ENCODE measurements at places on chromosomes 12 and 14.

DNA sequence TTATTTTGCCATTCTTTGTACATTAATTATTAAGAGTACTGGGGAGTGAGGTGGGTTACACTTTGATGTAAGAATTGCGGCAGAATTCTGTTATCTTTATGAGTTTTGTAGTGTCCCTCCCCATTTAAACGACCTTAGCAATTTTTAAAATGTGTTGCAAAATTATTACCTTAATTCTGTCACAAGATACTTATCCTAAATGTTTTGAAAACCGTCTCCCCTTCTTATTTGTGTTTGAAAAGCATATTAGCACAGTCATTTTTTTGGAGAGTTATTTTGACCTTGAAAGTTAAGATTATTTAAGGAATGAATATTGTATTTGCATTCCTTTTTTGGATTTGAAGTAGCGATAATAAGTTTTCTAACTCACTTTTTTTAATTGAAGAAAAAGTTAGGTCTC, 2.2 kb downstream of the ARHGAP5 start:
- no peak for DNase-seq

GRCh38 chr12:52082026-52082668, 2.6 kb downstream of the SMIM41 start:
- no peak for DNase-seq

- DNase-seq = no peak
Observed at GRCh38 chr12:122732170-122732569, 1.5 kb upstream of the HCAR1 start.

DNA sequence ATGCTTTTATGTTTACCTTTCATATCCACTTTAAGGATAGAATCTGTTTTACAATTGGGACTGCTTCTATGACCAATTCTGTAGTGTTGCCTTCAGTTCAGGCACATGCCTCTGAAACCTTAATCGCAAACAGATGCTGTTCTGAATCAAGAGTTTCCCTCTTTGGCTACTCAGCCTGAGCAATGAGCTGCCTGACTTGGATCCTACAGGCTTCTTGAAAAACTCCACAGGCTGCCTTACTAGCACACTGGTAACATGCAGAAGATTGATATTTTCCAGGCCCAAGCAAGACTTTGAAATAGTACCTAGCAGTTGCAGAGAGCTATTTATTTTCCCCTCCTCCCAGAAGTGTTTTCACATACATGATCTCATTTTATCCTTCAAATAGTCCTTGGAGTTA, 34.8 kb upstream of the PMCH start:
- peak; percentile 18 for DNase-seq

- DNase-seq = no peak
Observed at GRCh38 chr12:90390947-90391346, 564.0 kb downstream of the CCER1 start.

- no peak for DNase-seq
Observed at GRCh38 chr12:101746661-101747060, 7.4 kb upstream of the SYCP3 start.

GRCh38 chr14:72545411-72546311, 348.2 kb downstream of the DPF3 start:
- no peak for DNase-seq

- peak; percentile 76 for DNase-seq
Observed at GRCh38 chr14:65258391-65258790, 154.1 kb upstream of the FUT8 start.

DNA sequence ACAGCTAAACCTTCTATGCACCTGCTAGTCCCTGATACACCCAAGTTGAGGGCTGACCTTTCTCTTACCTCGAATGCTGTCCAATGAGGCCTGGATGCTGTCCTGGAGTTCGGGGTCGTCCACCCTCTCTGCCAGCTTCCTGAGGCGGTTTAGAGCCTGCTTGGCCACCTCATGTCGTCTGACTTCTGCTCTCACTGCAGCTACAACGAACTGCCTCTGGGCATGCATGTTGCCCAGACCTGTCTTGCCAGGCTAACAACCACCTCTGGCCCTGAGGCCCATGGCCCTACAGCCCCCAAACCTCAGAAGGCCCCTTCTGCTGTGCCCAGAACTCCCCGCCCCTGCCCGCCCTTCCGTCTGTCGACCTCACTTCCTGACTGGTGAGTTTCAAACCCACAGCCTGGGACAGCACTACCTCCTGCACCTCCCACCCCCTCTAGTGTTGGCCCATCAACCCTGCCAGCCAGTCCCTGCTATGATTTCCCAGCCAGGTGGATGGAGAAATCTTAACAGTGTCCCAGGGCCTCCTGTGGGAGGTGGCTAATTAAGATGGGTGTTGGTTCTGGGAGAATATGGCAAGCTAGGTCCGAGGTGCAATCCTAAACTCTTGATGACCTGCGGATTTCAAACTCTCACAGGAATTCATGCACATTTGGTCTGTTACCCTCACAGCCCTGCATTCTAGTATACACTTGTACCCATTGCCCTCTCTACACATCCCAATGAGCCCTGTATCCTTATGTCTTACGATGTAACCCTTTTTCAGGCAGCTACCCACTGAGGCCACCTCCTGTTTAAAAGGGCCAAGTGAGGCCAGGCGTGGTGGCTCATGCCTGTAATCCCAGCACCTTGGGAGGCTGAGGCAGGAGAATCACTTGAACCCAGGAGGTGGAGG, 2.7 kb upstream of the TSPAN31 start:
- DNase-seq = no peak

DNA sequence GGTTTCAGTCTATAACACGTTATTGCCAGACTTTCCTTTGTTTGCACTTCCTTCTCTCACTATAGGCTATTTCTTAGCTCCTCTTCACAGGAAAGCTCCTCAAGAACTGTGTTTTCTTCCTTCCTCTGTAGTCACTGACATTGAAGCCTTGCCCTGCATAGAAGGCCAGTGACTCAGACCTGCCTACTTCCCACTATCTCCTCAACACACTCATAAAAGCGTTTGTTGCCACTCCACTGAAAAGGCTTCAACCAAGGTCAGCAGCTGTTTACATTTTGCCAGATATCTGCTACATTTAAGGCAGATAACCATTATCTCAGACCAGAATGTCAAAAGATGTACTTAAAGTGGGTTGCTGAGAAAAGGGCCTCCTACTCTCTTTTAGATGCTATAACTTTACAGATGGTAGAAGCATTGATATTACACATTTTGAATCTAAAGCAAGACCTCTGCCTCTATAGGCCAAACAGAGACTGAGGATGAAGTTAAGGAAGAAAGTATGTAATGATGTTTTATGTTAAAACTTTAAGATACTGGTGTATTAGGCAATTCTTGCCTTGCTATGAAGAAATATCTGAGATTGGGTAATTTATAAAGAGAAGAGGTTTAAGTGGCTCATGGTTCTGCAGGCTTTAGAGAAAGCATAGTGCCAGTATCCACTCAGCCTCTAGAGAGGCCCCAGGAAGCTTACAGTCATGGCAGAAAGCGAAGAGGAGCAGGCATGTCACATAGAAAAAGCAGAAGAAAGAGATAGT, 233.3 kb upstream of the FLRT2 start:
- peak; percentile 50 for DNase-seq

- DNase-seq = peak; percentile 78
Observed at GRCh38 chr12:54356951-54357356, 7.3 kb downstream of the GPR84 start.

- DNase-seq = no peak
Observed at GRCh38 chr12:63814146-63814772, 30.2 kb upstream of the SRGAP1 start.

DNA sequence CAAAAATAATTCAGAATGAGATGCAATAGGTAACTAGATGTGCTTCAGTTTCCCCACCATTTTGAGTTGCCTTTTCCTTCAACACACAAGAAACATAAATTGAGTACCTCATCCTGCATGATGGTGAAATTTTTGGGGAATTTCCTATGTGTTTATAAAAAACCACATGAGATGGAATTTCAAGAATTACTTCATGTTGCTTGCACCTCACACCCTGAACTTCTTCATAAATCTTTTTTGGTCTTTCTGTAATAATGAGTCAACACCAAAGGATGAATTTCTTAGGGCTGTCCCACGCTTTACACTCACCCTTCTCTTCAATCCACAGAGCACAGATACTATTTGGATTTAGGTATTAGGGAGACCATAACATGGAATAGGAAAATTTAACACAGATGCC, 22.6 kb upstream of the LUM start:
- peak; percentile 96 for DNase-seq

- no peak for DNase-seq
Observed at GRCh38 chr12:102118874-102119273, 1.0 kb downstream of the NUP37 start.

- DNase-seq = peak; percentile 75
Observed at GRCh38 chr12:122421821-122422729, at the start of gene CLIP1. CLIP1 (minus strand) TSS chr12:122422669; CDS start chr12:122380452, 42,217 bp downstream.

DNA sequence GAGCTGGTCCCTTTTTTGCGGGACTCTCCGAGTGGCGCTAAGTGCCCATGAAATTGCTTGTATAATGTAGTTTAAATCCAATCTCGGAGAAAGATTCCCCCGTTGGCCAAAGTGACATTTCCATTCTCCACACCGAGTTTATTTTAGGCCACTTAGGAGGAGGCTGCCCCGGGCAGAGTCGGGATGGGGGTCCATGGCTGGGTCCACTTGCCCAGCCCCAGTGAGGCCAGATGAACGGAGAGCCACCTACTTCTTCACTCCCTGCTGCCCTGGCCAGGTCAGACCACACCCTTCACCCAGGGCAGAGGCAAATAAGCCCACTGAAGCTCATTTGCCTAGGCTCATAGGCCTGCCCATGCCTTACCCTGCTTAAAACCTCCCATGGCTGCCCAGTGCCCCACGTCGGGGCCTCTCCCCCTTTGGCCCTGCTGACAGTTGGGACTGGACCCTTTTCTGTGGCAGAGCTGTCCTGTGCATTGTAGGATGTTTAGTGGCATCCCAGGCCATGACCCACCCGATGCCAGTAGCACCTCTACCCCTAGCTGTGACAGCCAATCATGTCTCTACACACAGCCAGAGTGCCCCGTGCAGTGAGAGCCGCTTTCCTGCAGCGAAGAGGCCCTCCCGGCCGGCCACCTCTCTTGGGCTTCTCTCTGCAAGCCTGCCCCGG, 51.3 kb downstream of the FAM222A start:
- no peak for DNase-seq

- no peak for DNase-seq
Observed at GRCh38 chr12:42141981-42142606, 2.6 kb downstream of the GXYLT1 start.

- DNase-seq = peak; percentile 77
Observed at GRCh38 chr14:83425138-83425537, 1891.5 kb upstream of the SEL1L start.

- DNase-seq = no peak
Observed at GRCh38 chr12:98179151-98179550, 336.2 kb upstream of the TMPO start.

DNA sequence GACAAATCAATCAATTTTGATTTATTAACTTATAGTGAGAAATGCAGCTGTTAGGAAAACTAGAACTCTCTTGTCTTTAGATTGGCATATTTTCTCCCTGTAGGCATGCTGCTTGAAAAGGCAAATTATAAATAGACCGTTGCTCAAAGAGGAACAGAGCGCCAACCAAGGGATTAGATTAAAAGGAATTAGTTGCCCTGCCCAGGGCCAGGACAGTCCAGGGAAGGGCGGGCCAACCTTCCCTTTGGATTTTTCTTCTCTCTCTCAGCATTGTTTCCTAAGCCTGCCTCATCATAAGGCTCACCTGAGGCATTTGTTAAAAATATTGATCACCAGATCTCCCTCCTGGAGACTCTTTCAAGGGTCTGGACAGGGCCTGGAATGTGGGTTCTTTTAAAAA, 8.6 kb downstream of the CIPC start:
- no peak for DNase-seq

- DNase-seq = peak; percentile 60
Observed at GRCh38 chr12:102638777-102639176, 158.4 kb upstream of the IGF1 start.

DNA sequence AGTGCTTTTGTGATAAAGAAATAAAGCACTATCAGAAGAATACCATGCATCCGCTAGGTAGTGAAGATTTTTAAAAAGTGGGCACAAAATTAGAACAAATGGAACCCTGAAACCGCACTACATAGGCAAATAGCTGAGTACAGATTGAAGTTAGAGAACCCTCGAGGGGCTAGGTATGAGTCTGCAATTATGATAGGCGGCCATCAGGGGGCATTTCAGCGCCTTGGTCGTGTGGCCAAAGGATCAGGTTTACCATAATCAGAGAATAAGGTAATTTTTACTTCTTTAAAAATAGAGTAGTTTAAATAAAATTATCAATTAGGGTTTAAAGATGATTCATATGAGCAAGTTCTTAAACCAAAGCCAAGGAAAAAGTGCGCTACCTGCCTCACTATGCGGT, 129.8 kb downstream of the TMX1 start:
- no peak for DNase-seq

- DNase-seq = no peak
Observed at GRCh38 chr14:94313991-94314655, 9.0 kb downstream of the SERPINA6 start.

DNA sequence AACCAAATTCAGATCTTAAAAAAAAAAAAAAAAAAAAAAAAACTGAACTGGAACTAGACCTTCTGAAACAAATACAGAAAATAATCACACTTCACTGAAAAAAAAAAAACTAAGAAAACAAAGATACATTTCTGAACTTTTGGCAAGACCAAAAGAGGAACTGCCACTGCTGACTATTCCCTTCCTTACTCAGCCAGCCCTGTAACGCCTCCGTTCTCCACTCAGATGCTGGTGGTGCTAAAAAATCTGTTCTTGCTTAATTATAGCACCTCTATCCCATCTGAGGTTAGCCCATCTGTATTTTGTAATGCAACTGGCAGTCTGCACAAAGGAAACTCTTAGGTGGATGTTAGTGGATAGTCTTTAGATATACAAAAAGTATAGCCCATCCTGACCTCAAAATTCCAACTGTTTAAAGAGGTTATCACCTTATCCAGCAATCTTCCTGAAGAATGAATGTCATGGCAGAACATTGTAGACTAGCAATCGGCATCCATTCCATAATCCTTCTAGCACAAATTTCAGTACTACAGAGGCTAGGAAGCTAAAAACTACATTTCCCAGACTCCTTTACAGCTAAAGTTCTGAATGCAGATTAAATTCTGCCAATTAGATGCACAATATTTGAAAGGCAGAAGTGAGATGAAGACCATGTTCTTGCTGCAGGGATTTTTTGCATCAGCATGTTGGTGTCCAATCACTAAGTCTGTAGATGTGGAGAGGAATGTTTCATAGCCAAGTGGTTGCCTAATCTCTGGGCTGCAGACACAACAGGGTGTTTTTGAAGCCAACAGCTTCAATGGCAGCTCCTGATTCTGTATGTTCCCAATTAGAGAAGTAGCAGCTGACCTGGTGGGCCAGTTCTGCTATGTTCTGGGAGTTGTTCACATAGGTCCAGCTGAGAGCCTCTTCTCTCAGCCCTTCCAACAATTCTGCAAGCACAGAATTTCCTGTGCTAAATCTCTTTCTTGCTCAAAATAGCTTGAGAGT, 5.7 kb downstream of the MAP3K9 start:
- DNase-seq = no peak

GRCh38 chr12:54689034-54689372, 40.8 kb upstream of the DCD start:
- DNase-seq = no peak
